Natural killer cell (primary cell): ENCODE measurements at places on chromosomes 7 and 10. TPM values are rescaled to one million over a fixed set of nuclear protein-coding genes. Genes with fewer than 3 reads are reported as not detected.

AP1S1 gene
- total RNA-seq = 7.0 TPM

GRCh38 chr10:79140085-79140793 lies 71.5 kb downstream of the ZMIZ1 start:
- no peak for DNase-seq

DNA sequence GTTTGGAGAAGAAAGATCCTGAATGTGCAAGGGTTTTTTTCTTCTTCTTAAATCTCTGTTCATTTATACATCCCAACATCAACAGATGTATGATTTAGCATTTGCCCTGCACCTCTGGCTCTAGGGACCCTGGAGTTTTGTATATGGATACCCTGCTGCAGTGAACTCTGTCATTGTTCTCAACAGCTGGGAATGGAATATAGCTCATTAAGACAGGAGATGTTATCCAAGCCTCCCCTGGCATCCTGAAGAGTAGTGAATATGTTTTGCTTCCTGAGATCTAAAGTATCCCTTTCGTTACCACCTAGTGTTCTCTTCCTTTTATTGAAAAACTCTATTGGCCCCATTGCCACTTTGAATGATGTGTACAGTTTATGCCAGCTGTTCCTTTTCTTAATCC lies 275.9 kb downstream of the EXOC4 start:
- DNase-seq = no peak

CDH23 gene
- total RNA-seq = 4.3 TPM

HPS1 gene
- 102 TPM for total RNA-seq

CPN1 gene
- total RNA-seq = not detected

- no peak for DNase-seq
Measured at GRCh38 chr7:18553605-18554003, 58.1 kb downstream of the HDAC9 start.

DNA sequence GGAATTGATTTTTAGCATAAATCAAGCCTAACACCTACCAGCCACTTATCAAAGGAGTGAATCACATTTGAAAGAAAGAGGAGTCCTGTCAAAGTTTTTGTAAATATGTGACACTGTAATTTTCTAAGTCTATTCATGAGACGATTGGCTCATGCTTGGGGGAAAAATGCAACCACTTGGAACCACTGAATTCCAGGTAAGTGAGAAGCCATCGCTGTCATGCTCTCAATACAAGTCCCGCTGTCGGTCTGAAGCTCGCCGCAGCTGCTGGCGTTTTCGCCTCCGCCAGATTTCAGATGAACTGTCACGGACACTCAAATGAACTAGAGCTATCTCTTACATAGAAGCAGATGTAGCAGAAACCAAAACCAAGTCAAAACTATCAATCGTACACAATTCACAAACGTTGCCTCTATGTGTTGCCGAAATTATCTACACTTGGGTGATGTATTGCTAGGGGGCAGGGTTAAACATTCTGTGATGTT lies 279.8 kb upstream of the FZD8 start:
- DNase-seq = no peak

- DNase-seq = no peak
Measured at GRCh38 chr7:69504733-69505420, 93.4 kb upstream of the AUTS2 start.

- DNase-seq = no peak
Measured at GRCh38 chr10:110647136-110647430, 2.9 kb downstream of the RBM20 start.

DNA2 gene
- total RNA-seq = 8.6 TPM

DNA sequence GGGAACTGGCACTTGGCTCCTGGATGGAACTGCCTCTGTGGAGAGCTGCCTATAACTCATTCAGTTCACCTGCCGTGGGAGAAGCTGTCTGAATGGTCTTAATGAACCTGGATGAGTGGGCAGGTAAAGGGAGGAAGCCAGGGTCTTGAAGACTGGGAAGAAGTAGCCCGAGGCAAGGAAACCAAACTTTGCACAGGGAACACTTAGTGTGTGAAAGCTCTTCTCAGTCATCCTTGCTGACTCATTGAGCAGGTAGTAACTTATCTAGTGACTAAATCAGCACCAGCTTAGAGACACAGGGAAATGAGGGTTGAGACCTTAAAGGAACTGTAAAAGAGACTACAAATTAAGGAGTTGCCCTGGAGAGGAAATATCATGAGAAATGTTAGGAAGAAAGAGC lies 9.9 kb downstream of the LRRC4 start:
- no peak for DNase-seq

PTPN20 gene
- total RNA-seq = 0.78 TPM

GRCh38 chr7:37410305-37411229 lies 38.1 kb downstream of the ELMO1 start:
- no peak for DNase-seq

DNA sequence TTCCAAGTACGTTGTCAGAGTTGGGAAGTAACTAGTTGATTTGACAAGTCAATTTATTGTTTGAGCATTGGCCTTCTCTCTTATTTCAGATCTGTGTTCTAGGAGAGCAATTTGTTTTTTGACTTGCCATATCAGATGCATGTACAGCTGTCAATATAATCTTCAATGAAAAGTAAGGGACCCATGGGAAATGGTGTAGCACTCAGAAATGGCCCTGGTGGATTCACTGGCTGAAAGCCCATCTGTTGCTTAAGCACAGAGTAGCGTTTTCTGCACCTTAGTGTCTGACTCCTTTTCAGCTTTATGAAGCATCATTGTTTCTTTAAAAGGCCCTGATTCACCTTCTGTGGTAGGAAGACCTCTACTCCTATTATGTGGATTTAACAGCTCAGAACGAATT lies 10.2 kb downstream of the GARS1 start:
- DNase-seq = no peak

DNA sequence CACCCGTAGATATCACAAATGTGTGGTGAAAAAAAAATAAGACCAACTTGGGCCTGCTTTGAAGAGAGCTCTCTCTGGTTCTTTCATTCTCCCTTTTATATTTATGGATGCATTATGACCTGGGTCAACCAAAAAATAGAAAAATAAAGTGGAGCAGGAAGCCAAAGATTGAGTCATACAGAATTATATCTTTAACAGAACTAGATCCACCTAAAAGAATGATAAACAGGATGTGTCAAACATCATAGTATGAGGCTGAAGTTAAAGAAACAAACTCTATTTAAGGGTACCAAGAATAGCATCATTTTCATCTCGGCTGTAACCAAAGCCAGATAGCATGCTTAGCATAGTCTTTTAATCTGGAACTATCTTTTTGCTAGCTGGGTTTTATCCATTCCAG lies 28.8 kb upstream of the NMT2 start:
- DNase-seq = no peak

DNA sequence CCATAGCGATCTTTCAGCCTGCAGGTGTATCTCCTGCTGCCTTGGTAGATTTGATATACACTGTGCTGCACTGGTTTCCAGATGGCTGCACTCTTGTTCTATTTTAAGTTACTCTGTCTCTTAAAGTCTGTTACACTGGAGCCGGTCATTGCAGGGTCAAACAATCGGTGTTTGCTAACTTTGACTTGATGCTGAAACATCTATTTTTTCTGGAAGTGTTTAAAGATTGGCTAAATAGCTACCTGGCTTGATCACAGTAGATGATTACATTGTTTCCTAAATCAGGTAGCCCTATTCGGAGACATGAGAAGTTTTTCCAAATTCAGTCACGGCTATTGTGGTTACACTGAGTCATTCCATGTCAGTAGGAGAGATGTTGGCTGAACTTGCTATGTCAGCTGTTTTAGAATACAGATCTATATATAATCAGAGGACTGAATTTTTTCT lies 574.8 kb downstream of the ETV1 start:
- no peak for DNase-seq

DNA sequence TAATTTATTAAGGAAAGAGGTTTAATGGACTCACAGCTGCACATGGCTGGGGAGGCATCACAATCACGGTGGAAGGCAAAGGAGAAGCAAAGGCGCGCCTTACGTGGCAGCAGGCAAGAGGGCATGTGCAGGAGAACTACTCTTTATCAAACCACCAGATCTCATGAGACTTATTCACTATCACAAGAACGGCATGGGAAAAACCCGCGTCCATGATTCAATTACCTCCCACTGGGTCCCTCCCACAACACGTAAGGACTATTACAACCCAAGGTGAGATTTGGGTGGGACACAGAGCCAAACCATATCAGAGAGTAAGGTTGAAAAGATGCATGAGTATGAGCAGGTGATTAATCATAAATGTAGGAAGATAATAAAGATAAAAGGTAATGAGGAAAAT lies 3.2 kb upstream of the JCAD start:
- DNase-seq = no peak

TFPI2 gene
- not detected for total RNA-seq

DNA sequence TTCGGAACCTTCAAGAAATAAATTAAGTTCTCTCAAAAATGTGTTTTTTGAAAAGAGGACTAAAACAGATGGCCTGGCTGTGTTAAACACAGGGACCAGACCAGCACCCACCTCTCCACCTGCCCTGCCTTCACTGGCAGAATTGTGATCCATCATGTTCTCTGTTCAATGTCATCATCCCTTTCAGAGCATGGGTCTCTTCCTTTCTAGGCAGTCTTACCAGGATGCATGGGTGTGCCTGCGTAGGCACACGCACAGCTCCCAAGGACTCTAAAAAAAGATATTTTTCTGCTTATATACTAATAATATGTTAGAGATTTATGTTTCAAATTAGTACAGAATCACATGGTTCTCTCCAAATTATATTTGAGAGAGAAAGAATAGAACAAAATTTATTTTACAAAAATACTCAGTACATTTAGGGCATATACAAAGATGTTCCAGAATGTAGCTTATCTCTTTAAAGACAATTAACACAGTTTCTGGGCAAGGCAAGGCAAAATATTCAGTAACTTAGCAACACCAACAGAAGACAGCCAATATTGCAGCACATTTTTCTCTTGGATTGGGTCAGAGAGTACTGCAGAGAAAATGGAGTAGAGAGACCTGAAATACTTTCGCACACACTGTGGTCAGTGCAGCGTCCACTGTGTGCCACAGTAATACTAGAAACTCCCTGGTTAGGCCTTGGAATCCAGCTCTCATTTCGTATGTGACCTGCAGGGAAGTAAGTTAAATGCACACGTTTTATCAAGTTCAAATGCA lies 52.8 kb downstream of the EGFR start:
- DNase-seq = no peak

LLCFC1 gene
- total RNA-seq = not detected

PNLIP gene
- total RNA-seq = not detected

GRCh38 chr10:63600540-63600939 lies 79.3 kb downstream of the REEP3 start:
- DNase-seq = no peak

- no peak for DNase-seq
Measured at GRCh38 chr7:15836651-15837050, 150.2 kb upstream of the MEOX2 start.

GRCh38 chr10:131858583-131859340 lies 42.0 kb upstream of the PPP2R2D start:
- no peak for DNase-seq

- no peak for DNase-seq
Measured at GRCh38 chr7:158614700-158615099, 27.1 kb upstream of the PTPRN2 start.

- DNase-seq = no peak
Measured at GRCh38 chr7:88771417-88771816, 11.9 kb downstream of the ZNF804B start.

STAG3 gene
- total RNA-seq = 5.6 TPM

FIS1 gene
- total RNA-seq = 119 TPM

- DNase-seq = no peak
Measured at GRCh38 chr10:43667317-43667731, 18.6 kb upstream of the ZNF32 start.

GRCh38 chr10:43287056-43288007 lies 20.5 kb upstream of the RASGEF1A start:
- DNase-seq = no peak

DNA sequence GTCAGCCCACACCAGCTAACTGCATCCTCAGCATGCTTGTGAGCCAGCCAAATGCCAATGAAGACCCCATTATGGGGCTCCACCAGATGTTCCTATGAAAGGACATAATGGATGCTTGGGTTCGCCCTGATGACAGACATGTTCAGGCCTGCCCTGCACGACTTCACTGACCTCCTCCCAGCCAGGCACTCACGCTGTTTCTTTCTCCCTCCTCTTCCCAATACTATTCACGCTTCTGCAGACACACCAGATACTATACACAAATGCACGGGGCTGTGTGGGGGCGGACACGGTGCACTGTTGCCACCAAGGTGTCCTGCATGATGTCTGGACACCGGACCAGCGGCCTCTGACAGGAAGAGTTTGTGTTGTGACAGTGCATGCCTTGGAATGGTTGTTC lies 284.2 kb downstream of the PRPF18 start:
- no peak for DNase-seq

DNA sequence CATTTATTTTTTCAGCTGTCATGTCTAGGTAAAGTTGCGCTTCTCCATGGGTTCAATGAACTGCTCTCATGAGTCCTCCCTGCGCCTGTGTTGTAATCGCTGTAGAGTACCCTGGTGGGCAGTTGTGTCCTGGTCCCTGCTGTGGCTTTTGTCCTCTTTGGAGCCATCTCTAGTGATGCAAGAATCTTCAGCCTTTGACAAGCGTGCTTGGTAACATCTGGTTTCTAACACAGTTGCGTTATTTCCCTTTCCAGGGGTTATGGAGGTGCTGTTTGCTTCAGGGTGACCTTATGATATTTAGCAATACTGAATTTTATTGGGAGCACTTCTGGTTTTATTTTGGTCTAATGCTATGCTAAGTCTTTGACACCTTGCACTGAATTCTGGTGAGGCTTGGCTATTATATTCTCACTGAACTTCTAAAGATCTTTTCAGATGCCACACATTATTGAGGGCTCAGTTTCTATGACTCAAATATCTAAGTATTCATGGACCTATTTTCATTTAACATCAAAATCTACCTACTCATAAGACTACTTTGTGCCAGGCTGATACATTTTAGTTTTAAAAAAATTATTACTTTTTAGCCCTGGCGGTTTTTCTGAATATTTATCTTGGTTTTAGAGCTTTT lies 88.6 kb downstream of the FANK1 start:
- DNase-seq = no peak

SPOCK2 gene
- 329 TPM for total RNA-seq

SPDYE2B gene
- total RNA-seq = not detected

HBP1 gene
- 243 TPM for total RNA-seq

- no peak for DNase-seq
Measured at GRCh38 chr7:94421681-94422080, 27.0 kb downstream of the COL1A2 start.

- no peak for DNase-seq
Measured at GRCh38 chr10:117221156-117221711, 19.7 kb upstream of the SLC18A2 start.
